ENCODE measurements at places on chromosomes 7 and 10. TPM values are rescaled to one million over a fixed set of nuclear protein-coding genes. Genes with fewer than 3 reads are reported as not detected.
A peak's percentile ranks its signal among the peaks of the same experiment; 100 is the strongest.

- no peak for DNase-seq
These were observed 49.8 kb upstream of the FGFR2 start for GRCh38 chr10:121648059-121648458.

GRCh38 chr10:133141144-133141957, 18.7 kb upstream of the KNDC1 start:
- DNase-seq: no peak

GRCh38 chr7:127578036-127578684, 7.2 kb downstream of the GCC1 start:
- no peak for DNase-seq

- no peak for DNase-seq
These were observed 143.0 kb upstream of the NRP1 start for GRCh38 chr10:33477291-33478088.

GRCh38 chr7:31310321-31310935, 30.1 kb downstream of the NEUROD6 start:
- DNase-seq: no peak

DNA sequence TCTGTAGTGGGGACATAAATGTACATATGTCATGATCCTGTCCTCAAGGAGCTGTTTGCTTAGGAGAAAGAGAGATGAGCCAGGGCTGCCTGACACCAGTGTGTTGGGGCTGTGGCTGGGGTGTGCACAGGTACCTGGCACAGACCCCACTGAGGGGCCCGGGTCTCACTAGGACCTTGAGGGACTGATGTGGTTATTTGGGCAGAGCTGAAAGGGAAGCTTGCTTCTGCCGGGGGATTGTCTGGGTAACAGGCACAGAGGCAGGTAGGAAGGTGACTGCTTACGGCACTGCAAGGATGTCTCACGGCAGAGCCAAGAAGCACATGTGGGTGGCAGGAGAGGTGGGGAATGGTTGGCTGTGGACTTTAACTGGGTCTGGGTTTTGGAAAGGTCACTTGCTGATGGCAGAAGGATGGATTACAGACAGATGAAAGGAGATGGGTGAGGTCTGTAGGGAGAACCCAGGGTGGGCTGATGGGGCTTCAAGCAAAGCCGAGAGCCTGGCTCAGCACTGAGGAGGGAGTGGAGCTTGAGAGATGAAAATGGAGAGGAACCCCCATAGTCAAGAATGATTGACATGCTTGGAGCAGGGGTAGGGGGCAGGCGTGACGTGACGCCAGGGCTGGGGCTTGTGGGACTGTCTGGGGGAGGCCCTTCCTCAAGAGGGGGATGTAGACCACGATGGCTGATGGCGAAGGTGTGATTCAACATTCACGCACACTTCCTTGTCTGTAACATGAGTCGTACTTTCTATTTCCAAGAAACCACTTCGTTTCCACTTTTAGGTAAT, 207.7 kb upstream of the SHH start:
- DNase-seq: no peak

DNA sequence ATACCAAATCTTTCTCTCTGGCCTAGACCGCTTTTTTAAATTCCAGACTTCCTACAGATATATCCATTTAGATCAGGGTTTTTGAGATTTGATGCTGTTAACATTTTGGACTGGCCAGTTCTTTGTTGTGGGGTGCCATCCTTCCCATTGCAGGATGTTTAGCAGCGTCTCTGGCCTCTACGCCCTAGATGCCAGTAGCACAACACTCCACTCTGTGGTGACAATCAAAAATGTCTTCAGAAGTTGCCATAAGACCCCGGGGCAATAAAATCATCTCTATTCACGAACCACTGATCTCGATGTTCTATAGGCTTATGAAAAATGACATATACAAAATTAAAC, 46.3 kb downstream of the HDAC9 start:
- DNase-seq: no peak

- no peak for DNase-seq
These were observed 603.8 kb upstream of the LRRTM3 start for GRCh38 chr10:66321723-66322665.

GRCh38 chr7:131431289-131431688, 103.6 kb downstream of the MKLN1 start:
- no peak for DNase-seq

DNA sequence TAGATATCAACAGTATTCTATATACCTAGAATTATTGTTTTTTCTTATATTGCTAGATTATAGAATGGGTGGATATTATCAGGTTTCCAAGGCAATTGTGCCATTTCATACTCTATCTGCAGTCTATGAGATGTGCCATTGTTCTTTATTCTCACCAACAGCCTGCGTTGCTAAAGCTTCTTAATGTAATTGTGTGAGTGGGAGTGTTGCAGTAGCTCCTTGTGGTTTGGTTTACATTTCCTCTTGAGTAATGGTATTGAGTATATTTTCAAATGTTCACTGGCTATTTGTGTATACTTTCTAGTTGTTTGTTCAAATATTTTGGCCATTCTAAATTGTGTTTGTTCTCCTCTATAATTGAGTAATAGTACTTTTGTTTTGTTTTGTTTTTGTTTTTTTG, 199.2 kb downstream of the TFEC start:
- DNase-seq: no peak

- DNase-seq: no peak
These were observed 56.2 kb upstream of the SEPHS1 start for GRCh38 chr10:13404305-13404759.

- no peak for DNase-seq
These were observed 144.7 kb downstream of the GRK5 start for GRCh38 chr10:119352042-119352441.

DNA sequence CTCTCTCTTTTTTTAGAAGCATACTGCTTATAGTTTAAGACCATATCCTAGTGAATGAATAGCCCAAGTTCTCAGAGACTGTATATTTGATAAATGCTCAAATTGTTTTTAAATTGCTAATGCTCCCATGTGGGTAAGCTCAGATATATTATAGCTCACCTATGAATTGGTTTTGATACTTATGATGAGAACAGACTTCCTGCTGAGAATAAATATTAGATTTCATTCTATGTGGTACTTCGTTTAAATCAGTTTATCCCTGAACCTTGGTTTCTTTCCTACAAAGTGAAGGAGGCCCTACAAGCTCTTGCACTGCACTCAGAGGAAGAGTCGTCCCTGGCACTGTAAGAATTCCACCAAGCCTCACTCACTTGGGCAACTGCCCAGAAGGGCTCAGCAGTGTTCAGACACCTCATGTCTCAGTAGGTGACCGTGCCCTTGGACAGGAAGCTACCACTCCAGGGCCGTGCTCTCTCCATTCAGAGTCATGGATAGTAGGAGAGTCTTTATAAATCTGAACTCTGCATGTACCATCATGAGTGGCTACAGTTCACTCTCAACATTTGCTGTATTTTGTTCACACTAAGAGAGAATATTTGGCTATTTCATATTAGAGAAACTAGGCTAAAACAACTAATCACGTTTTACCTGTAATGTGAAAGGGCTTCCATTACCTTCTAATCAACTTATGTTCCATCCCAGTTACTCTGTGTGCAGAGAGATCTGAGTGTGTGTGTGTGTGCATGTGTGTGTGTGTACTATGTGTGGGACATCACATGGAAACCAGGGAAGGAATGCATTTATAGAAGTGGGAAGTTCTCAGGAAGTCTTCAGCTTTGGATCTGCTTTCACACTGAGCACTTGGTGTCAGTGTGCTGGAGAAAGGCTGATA, 93.8 kb downstream of the PTPRE start:
- DNase-seq: no peak

- no peak for DNase-seq
These were observed 169.6 kb upstream of the PTN start for GRCh38 chr7:137513091-137513490.

DNA sequence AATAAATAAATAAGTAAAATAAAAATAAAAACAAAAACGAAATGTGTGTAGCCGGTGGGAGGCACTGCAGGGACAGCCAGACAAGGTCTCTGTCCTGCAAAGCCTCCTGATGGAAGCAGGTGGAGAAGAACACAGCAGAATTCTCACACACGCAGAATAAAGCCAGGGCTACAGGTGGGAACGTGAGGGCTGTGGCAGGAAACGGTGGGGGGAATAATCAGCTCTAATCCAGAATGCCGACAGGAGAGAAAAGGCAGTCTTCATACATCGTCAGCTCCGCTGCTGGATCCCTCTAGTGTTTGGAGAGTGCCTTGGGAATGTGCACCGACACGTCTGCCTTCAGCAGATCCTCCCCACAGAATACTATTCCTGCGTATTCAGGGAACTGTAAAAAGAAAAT, 6.8 kb upstream of the SNX8 start:
- no peak for DNase-seq

GRCh38 chr7:68176974-68177373, 1180.3 kb downstream of the TYW1 start:
- peak; percentile 90 for DNase-seq

GRCh38 chr7:1761774-1762173, 91.7 kb downstream of the ELFN1 start:
- DNase-seq: no peak

DNA sequence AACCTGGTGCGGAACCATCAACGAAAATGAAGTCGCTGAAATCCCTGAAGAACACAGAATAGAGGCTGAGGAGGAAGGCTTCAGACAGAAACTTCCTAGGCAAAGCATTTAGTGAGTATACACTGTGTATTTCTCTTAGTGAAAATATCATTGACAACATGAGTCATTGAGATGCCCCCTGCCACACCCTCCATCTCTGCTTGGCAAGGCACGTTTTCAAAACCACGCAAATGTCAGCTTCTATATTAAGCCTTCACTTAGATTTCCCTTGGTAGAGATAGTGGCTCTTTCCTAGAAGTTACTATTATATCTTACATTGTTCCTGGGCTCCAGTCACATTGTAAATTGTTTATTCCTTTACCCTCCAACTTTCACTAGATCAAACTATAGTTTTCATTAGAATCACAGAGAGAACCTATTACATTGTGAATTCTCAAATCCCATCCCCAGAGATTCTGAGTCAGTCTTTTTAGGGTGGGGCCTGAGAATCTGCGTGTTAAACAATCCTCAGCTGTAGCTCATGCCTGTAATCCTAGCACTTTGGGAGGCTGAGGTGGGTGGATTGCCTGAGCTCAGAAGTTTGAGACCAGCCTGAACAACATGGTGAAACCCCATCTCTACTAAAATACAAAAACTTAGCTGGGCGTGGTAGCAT, 4.6 kb upstream of the SKAP2 start:
- peak; percentile 8 for DNase-seq

DNA sequence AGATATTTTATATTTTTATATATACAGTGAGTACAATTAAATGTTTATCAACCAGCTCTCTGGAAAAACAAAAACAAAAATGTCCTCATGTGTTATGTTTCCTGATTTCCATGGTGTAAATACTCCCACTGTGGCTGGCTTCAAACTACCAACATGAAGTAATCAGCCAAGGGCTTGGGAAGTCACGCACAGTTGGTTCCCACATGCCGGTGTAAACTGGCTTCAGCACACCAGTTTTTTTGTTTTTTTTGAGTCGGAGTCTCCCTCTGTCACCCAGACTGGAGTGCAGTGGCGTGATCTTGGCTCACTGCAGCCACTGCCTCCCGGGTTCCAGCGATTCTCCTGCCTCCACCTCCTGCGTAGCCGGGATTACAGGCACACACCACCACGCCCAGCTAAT, 11.8 kb downstream of the OSBPL3 start:
- peak; percentile 65 for DNase-seq

OSBPL3 gene
- total RNA-seq: 6.3 TPM

LCOR gene
- total RNA-seq: 5.8 TPM

C10orf143 gene
- not detected for total RNA-seq

PILRA gene
- 0.41 TPM for total RNA-seq

LIPF gene
- total RNA-seq: not detected

KLHL7 gene
- total RNA-seq: 46.4 TPM

RSBN1L gene
- total RNA-seq: 8.9 TPM

ADAM22 gene
- 0.61 TPM for total RNA-seq

SEMA3A gene
- total RNA-seq: 10.2 TPM

LLCFC1 gene
- not detected for total RNA-seq

Data from Caki2 (cell line).